Spinal cord (tissue), 10 donors: ENCODE measurements at places on chromosomes 16 and 17. TPM values are rescaled to one million over a fixed set of nuclear protein-coding genes. Genes with fewer than 3 reads are reported as not detected.

Gene TPPP3
- polyA plus RNA-seq = 115 TPM

Gene TP53TG3F
- polyA plus RNA-seq = not detected

DNA sequence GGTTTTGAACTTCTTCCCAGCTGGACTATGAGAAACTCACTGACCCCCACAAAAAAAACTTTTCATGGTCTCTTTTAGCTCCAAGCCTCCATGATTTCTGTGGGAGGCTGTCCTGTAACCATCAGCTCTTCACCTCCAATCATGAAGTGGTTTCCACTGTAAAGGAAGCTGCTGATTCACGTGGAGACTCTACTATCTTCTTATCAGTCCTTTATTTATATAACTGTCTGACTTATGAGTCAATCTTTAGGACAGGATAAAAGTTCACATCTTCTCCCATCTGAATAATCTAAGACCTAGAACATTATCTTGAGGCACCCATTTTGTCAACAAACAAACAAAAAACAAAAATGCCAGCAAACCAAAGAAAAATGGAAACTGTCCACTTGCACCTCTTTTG lies 409.9 kb downstream of the SLC39A11 start:
- DNase-seq = no peak

DNA sequence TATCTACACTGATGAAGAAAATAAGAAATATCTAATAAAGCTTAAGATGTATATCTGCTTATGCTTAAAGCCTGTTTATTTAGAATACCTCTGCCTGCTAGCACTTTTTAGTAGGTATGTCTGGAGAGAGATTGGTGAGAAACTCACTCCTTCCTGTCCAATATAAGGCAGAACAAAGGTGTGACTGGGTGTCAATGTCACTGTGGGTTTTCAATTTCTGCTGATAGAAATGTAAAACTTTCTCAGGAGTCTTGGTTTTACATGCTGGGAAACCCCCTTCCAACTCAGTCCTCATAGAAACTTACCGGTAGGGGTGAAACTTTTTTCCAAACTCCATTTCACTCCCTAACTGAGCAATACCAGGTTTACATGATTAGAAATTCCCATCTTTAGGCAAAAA lies 17.8 kb upstream of the MPHOSPH6 start:
- DNase-seq = no peak

Gene HOXB1
- 0.32 TPM for polyA plus RNA-seq

Gene SLC16A6
- 7.6 TPM for polyA plus RNA-seq

- no peak for DNase-seq
These were observed 38.8 kb downstream of the WSCD1 start for GRCh38 chr17:6108987-6109386.
